ENCODE measurements at places on chromosomes 13 and 19.

GRCh38 chr13:40619479-40619814 lies 47.0 kb downstream of the FOXO1 start:
- no peak for DNase-seq

DNA sequence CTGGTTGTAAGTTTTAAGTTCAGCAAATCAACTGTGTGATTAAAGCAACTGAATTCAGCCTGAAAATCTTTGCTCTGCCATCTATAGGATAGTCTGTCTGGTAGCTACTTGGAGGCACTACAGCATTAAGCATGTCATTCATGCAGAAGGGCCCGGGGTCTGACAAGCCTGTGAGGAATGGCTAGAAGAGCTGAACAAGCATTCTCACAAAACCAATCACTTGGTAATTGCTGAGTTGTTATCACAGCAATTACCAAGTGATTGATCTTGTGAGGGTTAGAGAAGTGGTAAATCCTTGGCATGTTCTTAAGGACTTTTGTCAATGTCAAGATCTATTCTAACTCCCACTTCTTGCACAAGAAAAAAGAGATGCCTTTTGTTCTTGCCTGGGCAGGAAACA lies 356.1 kb downstream of the FGF14 start:
- DNase-seq: no peak

- no peak for DNase-seq
Observed at GRCh38 chr19:13189600-13189999, 39.4 kb downstream of the IER2 start.

DNA sequence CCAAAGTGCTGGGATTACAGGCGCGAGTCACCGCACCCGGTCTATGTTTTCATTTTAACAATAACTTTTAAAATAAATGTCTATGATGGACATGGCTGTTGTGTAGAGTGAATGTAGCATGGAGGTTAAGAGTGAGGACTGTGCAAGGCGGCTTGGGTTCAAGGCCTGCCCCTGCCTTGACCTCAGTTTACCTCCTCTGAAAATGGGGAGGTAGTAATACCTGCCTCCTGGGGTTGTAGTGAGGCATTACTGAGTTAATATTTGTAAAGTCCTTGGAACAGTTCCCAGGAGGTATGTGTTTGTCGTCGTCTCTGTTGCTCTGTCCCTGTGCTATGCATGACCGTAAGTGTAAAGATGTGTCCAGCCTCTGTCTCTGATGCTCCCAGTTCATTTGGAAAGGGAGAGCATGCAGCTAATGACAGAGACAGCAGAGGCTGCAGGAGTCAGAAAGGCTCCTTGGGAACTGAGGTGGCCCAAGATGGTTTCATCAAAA lies 9.4 kb downstream of the GARRE1 start:
- DNase-seq: no peak

DNA sequence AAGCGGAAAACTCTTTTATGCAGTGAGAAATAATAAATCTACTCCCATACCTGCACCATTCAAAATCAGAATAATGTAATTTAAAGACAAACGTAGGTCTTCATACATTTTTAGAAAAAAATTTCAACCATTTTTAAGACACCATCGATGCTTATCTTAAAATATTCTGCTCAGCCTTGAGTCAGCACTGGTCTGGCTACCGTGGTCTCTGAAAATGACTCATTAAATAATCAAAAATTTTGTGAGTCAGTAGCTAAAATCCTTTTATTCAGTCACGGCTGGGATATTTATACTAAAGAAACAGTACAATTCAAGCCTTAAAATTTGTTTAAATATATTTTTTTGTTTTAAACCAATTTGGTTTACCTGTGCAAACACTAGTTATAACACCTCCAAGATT lies 2862.8 kb upstream of the PCDH20 start:
- DNase-seq: no peak

DNA sequence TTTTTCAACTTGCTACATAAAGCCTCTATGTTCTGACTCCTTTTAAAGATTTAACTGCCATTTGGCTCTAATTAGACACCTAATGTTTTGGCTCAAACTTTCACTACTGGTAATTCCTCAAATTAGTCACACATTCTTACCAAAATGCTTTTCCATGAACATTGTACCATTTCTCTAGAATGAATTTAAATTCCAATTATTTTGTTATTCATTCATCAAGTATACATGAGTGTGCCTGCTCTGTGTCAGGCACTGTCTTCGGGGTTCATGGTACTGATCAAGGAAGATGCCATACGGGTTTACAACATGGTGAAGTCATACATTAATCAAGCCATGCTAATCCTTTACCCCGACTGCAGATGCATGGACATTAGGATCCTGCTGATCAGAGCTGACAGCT lies 69.1 kb upstream of the POSTN start:
- DNase-seq: no peak

GRCh38 chr19:55441692-55442321 lies 1.3 kb downstream of the SHISA7 start:
- DNase-seq: peak; percentile 31

DNA sequence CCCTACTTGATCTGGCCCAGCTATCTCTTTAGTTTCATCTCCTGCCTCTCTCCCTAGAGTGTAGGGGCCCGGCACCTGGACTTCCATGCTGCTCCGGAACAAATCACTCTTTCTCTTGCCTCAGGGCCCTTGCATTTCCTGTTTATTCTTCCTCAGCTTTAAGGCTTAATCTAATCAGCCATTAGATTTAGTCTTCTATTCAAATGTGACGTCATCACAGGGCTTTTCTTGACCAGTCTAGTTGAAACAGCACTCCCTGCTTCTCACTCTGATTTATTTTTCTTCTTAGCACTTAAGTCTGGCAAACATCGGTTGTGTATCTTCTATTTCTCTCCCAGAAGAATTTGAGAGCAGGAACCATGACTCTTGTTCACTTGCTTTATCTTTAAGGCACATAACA lies 564.1 kb downstream of the EFNB2 start:
- no peak for DNase-seq

- DNase-seq: no peak
Observed at GRCh38 chr19:38265213-38265861, 964 bp downstream of the SPINT2 start.

All from activated CD4-positive, alpha-beta T cell treated with anti-CD3 and anti-CD28 coated beads, Interleukin-2, amount 50 U/mL, for 48 hours (primary cell).